Stimulated activated CD8-positive, alpha-beta memory T cell treated with anti-CD3 and anti-CD28 coated beads, Interleukin-12 subunit alpha, Interleukin-12 subunit beta, amount 100 ng/mL, for 4 hours (primary cell): ENCODE measurements at places on chromosomes 11 and 22.

DNA sequence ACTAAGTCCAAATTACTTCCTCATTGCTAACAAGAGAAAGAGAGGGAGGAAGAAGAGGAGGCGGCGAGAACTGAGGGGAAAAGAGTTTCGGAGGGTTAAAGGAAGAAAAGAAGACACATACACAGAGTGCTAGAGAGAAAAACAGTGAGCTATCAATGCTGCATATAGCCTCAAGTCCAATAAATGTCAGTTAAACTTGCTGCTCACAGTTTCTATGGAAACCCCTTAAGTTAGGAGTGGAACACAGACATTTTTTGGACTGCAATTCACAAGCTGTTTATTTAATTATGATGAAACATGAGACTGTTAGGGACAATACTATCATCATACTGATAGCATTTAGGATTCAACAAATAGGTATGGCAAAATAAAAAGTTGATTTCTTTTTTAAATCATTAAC lies 1320.4 kb downstream of the LRRC4C start:
- no peak for DNase-seq

- DNase-seq, result no peak
Observed at GRCh38 chr11:66292543-66293332, 1.0 kb downstream of the TMEM151A start.

DNA sequence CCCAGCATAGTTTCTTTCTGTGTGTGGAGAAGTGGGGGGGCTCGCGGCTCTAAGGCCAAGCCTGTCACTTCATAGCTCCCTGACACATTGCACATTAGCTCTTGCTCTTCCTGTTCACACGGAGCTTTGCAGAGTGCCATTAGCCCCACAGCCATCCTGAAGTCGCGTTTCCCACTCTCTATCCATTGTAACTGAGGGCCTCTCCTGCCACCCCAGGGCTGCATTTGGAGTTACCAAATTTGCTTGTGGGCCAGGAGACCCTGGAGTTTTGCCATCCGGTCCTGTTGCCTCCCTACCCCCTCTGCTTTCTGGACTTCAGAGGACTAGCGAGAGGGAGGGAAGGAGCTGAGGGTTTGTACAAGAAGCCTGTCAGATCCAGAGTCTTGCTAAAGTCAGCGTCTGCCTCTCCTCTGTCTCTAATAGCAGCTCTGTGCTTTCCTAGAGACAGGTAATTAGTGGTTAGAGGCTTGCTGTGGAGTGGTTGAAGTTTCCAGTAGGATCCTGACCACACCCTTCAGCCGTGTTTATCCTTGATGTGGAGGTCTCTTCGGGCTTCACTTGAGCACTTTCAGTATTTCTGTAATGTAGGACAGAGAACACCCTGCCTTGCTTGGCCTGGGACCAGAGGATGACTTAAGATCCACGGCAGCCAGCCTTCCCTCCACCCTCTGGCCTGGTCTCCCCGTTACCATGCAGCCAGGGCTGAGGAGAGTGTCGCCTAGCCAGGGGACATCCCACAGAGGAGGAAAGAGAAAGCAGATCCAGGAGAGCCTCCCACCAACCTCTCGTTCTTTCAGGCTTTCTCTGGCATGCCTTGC lies 14.1 kb downstream of the DCPS start:
- no peak for DNase-seq

DNA sequence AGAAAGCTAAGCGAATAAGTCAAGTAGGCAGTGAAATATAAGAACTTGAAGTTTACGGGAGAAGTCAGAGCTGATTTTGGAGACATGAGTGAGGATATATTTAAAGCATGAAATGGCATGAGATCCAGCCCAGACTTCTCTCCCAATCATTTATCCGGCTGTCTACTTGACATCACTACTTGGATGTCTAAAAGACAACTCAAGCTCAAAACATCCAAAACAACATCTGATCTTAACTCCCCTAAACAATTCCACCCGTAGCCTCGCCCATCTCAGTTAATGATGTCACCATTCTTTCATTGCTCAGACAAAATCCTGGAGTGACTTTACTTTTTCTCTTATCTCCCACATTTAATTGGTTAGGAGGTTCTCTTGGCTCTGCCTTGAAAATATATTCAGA lies 44.5 kb downstream of the WEE1 start:
- no peak for DNase-seq

DNA sequence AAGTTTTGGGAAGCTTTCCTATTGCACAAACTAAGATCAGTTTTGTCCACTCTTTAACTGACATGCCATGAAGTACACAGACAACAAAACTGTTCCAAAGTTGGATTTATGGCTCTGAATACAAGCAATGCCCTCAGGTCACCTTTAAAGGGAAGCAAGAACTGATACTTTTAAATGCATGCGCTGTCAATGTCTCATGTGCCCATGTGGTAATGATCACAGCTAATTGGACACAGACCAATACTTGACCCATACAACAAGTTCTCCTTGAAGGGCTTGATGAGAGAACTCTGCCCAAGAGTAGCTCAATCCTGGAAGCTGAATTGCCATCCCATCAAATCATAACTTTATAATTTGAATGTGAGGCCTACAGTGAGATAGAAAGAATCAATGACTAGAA lies 624.9 kb downstream of the ETS1 start:
- no peak for DNase-seq

GRCh38 chr11:2272946-2273280 lies 2.5 kb upstream of the ASCL2 start:
- DNase-seq, result no peak

DNA sequence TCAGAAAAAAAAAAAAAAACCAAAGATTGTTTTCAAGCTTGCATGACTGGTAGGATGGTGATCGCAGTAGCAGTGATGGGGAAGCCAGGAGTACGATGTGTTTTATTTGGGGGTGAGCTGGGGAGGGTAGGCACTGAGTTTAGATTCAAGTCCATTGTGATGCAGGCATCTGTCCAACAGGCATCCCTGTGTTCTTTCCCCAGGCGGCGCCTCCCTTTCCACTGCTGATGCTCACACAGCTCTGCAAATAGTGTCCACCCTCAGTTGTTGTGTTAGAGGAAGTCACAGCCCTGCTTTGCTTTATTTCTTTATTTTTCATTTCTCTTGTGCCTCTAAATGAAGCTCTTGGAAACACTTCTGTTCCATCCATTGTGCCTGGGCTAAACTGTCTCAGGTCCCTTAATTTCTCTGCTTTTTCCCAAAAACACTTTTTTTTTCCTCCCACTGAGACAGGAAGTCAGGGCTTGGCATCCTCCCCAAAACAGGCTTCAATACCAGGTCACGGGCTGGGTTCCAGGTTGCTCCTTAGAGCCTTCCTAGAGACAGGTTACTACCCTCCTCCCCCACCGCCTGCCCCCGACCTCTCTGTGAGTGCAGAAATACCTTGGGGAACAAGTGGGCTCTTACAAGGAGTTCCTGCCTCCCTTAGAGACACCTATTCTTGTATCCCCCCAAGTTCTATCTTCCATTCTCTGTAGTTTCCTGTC lies 38.6 kb upstream of the HSPA8 start:
- DNase-seq, result no peak

- no peak for DNase-seq
Observed at GRCh38 chr11:114147375-114148012, 88.0 kb downstream of the ZBTB16 start.

DNA sequence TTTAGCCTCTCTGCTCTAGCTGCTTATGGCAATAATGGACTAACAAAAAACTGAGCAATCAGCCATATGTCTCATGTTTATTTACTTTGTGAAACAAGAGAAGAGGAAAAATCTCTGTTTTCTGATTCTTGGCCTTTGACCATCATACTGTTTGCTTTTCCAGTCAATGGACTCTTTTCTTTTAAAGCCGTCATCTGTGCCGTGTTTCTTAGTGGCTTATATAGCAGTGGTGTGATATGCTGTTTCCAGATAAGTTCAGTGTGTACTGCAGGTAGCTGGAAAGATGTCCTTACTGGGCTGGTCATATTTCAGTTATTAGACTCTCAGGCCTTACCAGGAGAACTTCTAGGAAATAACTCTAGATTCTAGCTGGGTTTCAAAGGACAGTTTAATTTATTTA lies 33.6 kb upstream of the TECTA start:
- no peak for DNase-seq

DNA sequence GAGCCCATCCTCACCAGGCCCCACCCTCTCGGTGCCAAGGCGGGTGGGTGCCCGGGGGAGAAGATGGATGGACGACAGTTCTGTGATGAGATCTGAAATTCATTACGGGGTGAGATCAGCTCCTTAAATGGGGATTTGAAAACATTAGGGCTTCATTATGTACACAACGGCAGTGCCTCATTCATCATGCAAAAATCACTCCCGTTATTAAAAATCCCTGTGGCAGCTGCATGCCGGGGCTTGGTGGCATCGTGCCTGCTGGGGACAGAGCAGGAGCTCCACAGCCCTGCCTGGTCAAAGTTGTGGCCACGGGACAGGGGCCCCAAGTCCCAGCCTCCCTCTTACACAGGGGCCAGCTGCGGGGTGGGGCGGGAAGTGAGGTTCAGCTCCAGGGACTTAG lies 20.2 kb downstream of the OTUB1 start:
- no peak for DNase-seq

DNA sequence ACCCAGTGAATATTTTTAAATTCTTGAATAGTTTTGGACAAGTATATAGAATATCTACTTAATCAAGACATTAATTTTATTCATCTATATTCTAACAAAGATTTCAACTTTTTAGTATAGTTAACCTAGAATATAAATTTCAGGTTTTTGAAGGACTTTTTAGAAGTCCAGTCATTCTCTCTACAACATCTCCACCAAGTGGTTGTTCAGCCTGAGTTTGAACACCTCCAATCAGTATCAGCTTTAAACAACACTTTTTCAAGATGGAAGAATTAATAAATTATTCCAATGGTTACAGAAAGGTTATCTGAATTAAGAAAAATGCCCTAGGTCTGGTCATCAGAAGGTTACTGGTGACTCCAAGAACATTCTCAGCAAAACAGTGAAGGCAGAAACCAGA lies 31.8 kb downstream of the EIF3M start:
- no peak for DNase-seq

GRCh38 chr22:46678003-46678657 lies 57.9 kb downstream of the GRAMD4 start:
- no peak for DNase-seq

DNA sequence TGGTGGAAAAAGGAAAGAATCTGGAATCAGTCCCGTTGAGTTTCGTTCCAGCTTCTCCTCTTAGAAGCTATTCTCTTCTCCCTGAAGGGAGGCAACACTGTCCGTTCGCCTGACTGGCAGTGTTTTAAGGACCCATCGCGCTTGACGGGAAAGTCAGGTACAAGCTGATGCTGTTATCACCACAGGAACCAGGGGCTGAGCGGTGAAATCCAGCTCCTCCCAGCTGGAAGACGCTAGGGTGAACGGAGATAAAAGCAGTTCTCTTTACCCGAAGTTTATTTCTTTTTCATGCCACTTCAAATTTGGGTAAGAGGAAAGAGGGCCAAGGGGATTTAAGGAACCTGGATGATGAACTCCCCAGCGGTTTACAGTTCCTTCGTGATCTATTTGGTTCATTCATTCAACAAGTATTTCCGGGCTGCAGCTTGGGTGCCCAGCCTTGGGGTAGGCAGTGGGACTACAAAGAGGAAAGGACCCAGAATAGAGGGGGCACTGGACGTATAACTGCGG lies 551 bp upstream of the DEUP1 start:
- no peak for DNase-seq

DNA sequence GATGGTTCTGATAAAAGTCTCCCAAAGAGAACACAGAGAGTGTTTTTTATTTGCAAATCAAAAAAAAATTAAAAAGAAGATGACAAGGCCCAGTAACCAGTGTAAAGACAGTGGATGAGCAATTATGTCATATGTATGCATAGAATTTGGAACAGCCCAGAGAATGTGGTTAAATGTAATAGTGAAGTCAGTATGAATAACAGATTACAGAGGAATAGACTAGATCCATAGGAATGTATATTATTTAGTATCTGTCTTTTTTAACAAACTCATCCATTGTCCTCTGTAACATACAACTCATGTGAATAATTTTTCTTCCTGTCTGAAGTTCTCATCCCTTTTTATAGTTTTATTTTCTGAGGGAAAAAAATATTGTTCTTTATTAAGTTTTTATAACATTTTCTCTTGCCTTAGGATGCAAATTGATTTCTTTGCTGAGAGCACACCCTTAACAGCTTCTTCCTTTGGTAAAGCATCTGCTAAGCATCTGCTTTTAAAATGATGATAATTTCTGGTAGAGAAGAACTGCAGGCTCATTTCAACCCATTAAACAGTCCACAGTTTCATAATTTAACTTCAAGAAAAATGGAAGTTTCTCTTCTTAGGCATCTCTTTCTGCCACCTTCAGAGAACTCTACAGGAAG lies 266.5 kb upstream of the MTNR1B start:
- DNase-seq, result no peak

DNA sequence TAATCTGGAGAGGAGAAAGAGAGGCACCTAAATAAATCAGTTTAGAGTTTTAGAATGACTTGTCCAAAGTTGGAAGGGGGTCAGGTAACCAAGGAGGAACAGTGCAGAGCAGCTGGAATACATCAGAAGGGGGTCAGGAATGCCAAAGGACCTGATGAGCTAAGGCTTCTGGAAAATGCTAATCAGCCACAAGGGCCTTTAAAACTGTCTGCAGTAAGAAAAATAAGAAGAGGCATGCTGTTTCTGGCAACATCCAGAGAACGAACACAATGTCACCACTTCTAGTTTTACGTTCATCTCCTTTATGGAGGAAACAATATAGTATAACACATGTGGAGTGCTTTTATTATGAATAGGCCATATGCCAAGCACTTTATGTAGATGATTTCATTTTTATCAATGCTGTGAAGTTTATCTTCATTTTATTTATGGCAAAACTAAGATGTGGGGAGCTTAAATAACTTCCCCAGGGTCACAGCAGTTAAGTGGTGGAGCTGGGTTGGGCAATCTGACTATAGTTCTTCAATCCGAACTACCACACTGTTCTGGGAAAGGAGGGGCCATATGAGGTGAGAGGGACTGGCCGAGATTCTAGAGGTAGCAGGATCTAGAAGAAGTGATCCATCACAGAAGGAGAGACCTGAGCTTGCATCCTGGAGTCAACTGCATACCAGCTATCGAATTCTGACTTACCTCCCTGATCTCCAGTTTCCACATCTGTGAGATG lies 22.6 kb downstream of the ACO2 start:
- DNase-seq, result no peak

- no peak for DNase-seq
Observed at GRCh38 chr11:46724088-46724487, 5.1 kb downstream of the F2 start.

DNA sequence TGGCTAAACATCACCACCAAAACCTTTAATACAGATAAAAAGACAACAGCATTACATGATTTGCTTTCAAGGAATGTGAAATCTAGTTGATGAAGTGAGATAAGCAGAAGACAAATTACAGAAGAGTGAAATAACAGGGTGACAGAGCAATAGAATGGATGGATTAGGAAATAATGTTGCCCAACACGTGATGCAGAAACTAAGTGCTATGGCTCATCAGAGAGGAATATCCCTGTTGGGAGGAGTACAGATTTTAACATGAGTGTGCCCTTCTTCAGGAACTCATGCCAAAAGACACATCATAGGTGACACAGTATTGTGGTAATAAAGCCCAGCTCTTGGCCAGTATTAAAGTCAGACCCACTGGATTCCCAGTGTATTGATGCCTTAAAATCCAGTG lies 176.6 kb upstream of the RAG2 start:
- no peak for DNase-seq

- DNase-seq, result no peak
Observed at GRCh38 chr11:76663912-76664440, 6.6 kb downstream of the LRRC32 start.
